Cerebellar cortex (tissue), 1 donor: ENCODE measurements at places on chromosomes 5 and 9.
A peak's percentile ranks its signal among the peaks of the same experiment; 100 is the strongest.

GRCh38 chr5:149639737-149640136 is 58.4 kb downstream of the ARHGEF37 start:
- no peak for DNase-seq

GRCh38 chr9:94867281-94867841 is 140.9 kb downstream of the AOPEP start:
- peak; percentile 88 for DNase-seq

DNA sequence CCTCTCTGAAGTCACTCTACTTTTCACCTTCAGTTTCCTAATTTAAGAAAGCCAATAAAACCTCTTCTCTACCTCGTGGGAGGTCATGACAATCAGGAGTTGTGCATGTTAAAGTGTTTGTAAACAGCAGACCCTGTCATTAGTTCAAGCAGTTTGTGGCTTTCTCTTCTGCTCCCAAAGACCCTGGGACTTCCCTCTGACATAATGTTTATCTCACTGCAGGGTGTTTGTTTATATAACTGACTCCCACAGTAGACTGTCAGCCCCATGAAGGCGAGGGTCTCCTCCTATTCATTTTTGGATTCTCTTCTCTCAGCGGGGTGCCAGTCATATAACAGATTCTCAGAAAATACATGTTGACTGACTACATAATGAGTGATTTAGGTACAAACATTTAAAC is 360.0 kb upstream of the ZNF462 start:
- no peak for DNase-seq

GRCh38 chr5:160312134-160312959 is at the start of gene CCNJL:
Gene CCNJL (minus strand): TSS chr5:160312564. CDS start chr5:160311923, 641 bp downstream.
- DNase-seq, result peak; percentile 73

DNA sequence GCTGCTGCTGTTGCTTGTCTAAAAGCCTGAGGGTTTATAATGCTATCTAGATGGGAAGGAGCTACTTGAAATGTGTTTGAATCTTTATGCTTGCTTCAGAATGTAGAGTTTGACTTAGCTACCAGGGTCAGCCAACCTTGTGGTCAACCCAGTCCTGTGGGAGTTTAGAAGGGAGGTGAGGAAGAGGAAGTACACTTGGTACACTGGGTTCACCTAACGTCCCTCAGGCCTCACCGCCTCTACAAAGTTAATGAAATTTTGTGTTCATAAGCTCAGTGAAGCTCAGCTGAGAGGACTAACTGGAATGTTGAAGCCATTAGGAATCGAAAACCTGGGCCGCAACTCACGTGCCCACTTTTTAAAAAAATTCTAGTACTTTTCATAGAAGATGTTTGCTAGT is 10.7 kb downstream of the IQGAP2 start:
- DNase-seq, result no peak

DNA sequence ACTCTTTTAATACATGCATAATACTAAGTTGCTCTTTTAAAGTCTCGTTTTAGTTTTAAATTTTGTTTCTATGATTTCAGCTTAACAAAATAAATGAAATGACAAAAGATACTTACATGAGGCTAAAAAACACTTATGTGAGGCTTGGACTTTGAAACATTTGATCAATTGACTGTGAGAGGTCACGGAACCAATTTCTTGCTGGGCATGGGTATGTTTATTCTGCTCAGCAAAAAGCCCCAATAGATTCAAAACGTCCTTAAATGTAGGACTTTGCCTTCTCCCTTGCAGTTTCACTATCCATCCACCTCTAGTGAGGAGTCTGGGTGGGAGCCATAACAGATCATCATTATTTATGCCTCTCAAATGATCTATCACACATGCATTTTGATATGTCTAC is 191.9 kb downstream of the ZSWIM6 start:
- no peak for DNase-seq
